ENCODE measurements at places on chromosomes 4 and X.

DNA sequence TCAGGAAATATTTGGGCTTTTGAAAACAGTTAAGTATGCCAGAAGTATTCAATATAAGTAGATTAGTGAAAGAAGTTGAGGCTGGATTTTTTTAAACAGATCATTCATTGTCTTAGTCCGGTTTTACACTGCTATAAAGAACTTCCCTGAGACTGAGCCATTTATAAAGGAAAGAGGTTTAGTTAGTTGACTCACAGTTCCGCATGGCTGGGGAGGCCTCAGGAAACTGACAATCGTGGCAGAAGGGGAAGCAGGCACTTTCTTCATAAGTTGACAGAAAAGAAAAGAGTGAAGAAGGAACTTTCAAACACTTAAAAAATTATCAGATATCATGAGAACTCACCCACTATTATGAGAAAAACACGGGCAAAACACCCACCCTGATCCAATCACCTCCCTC lies 31.1 kb upstream of the CYLC1 start:
- no peak for DNase-seq

GRCh38 chr4:103032574-103032973 lies 13.1 kb upstream of the SLC9B1 start:
- no peak for DNase-seq

GRCh38 chr4:25859429-25860148 lies 3.2 kb downstream of the SEL1L3 start:
- peak; percentile 49 for DNase-seq

- no peak for DNase-seq
Measured at GRCh38 chr4:136644279-136644678, 888.0 kb downstream of the PCDH18 start.

All from COLO829 (cell line).